ENCODE measurements at places on chromosomes 1 and 21. TPM values are rescaled to one million over a fixed set of nuclear protein-coding genes. Genes with fewer than 3 reads are reported as not detected.

- no peak for DNase-seq
Observed at GRCh38 chr1:170360601-170361000, 171.4 kb upstream of the GORAB start.

- DNase-seq, result no peak
Observed at GRCh38 chr1:169933984-169934725, 40.5 kb upstream of the SCYL3 start.

DNA sequence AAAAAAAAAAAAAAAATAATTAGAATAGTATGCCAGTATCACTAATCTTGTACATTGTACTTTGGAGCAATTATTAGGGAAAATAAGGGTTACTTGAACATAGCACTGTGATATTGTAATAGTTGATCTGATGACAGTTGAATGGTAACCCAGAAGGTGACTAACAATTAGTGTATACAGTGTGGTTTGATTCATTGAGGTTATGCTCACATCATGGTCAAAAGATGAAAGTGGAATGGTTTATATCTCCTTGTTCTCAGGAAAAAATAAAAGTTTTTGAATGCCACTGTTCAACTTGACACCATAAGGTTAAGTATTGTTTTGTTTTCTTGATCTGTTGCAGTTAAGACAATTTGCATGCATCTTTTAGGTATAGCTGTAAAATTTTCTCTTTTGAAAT lies 87.0 kb downstream of the GPR52 start:
- no peak for DNase-seq

- DNase-seq, result no peak
Observed at GRCh38 chr1:109761227-109762038, 2.3 kb downstream of the EPS8L3 start.

- no peak for DNase-seq
Observed at GRCh38 chr1:114610546-114611245, 29.3 kb upstream of the BCAS2 start.

GRCh38 chr1:5595531-5596170 lies 396.6 kb downstream of the NPHP4 start:
- no peak for DNase-seq

DNA sequence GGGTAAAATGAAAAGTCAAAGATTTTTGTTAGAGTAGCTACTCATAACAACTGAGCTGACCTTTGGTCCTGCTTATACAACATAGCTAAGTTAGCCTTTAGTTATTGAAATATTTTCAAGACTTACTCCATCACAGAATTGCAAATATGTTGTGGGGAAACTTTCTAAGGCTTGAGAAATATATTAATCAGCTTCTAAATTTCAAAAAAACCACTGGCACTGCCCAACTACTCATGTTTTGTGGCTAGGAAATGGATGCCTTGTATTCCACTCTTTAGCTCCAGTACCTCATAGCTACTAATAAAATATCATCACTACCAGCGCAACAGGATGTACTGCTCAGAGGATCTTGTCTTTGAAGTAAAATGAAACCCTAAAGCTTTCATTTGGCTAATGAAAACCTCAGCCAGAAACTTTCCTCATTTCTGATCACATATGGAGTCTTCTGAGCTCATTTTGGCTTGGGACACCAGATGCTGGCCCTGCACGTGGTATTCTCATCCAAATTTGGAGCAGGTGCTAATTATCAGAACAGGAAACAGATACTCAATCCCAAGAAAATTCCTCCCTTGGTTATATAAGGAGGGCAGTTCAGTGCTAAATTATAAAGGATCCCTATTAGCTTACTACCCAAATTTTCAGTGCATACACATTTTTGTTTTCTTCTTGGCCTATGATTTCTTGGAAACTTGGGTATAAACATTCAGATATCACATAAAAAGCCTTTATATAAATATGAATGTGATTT lies 690.7 kb downstream of the ADGRL2 start:
- no peak for DNase-seq

- DNase-seq, result no peak
Observed at GRCh38 chr1:91779548-91780021, 106.4 kb downstream of the TGFBR3 start.

DNA sequence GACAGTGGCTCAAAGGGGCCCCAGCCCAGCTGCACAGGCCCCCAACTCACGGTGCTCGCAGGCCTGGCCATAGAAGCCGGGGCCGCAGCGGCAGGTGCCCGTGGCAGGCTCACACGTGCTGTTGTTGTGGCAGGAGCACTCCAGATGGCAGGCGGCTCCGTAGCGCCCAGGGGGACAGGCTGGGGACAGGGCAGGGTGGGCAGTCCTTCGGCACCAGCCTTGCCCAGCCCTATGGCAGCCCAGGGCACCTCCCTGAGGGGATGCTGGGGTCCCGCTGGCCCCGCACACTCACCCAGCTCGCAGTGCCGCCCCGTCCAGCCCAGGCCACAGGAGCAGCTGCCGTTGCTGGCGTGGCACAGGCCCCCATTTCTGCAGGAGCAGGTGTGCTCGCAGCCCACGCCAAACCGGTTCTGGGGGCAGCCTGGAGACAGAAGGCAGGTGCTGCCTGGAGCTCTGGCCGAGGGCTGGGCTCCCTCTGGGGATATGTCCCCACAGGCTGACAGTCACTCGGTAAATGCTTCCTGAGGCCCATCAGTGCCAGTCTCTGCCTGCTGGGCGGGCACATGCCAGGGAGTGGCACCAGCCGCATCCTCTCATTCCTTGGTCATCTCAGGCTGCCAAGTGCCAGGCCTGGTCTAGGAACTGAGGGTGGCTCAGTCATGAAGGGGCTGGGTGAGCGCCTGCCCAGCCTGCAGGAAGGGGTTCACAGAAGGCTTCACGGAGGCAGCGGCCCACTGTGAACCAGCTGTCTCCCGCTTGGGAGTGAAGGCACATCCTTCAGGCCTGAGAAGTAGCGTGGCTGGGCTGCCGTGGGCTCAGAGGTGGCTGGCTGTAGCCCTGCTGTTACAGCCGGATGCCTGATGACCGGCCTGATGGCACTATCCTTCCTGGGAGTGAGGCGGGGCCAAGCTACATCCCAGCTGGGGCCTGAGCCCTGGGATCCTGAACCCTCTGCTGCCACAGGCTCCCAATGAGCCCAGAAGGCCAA lies 40.1 kb downstream of the ARHGEF16 start:
- no peak for DNase-seq

- DNase-seq, result no peak
Observed at GRCh38 chr1:168829876-168830275, 100.9 kb upstream of the DPT start.

DNA sequence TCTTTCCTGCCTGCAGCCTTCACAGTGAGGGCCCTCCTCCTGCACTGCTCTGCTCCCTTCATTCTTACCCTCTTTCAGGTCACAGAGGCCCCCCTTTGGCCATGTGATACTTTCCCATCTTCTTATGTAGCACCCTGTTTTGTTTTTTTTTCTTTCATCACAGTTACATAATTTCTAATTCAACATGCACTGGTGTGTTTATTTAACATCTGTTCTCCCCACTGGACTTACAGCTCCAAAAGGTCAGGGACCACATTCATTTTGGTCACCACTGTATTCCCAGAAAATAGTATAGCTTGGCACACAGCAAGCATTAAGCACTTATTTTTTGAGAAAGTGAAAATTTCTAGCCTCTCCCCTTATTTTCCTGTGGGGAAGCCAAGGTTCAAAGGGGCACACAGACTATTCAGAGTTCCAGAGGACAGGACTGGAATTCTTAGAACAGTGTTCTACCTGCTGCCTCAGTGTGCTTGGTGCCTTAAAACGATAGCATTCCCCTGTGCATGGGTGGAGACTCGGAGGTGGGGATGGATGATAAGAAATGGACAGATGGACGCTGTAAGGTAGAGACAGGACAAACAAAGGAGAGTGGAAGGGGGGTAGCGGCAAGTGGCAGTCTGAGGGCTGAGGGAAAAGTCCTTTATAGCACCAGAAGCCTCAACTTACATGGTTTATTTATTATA lies 5.3 kb downstream of the DENND2D start:
- DNase-seq, result no peak

- DNase-seq, result no peak
Observed at GRCh38 chr1:112564081-112564480, 54.9 kb downstream of the ST7L start.

DNA sequence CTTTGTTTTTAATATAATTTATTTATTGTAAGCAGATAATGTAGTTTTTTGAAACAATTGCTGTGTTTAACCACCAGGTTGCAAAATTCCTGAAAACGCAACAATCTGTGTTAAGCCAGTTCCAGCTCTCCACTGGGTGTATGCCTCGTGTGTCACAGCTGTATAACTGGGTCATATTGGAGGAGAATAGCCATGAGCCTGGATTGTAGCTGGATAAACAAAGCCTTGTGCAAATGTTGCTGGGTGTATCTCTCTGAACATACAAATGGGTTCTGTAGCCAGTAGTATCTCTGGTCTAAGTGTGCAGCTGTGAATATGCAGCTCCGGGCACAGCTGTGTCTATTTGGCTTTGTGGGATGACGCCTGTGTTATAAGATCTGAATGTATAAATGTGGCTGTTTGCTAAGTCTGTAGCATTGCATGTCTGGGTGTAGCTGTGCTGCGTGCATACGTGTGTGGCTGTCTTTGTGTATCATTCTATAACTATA lies 2.8 kb downstream of the TCEA3 start:
- DNase-seq, result no peak

DNA sequence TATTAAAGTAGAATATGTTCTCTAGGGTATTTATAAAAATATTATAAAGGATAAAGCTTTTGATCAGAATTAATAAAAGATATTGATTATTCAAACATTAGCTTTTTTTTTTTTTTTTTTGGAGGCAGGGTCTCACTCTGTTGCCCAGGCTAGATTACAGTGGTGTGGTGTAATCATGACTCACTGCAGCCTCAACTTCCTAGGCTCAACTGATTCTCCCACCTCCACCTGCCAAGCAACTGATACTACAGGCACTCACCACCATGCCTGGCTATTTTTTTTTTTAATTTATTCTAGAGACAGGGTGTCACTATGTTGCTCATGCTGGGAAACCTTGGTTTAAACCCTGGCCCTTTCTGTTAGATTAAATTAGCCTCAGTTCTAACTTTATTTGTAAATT lies 188.3 kb downstream of the CLEC20A start:
- DNase-seq, result no peak

GRCh38 chr1:35364741-35365140 lies 96.2 kb downstream of the ZMYM4 start:
- DNase-seq, result no peak

DNA sequence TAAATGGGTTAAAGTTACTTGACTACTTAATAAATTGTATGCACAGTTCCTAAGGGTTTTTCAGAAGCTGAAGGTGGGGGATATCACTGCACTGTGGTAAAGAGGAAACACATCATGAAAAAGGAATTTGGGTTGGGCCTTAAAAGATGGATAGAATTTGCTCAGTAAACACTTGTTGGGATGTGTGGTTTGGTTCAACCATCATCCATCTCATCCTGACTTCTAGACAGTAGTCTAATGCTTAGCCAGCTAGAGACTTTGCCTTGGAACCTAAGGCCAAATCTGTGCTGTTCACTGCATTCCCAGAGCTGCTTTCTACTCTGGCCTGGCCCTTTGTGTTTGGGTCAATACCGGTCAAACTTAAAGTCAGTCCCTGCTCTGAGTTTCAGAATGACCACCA lies 30.6 kb downstream of the LY9 start:
- no peak for DNase-seq

DNA sequence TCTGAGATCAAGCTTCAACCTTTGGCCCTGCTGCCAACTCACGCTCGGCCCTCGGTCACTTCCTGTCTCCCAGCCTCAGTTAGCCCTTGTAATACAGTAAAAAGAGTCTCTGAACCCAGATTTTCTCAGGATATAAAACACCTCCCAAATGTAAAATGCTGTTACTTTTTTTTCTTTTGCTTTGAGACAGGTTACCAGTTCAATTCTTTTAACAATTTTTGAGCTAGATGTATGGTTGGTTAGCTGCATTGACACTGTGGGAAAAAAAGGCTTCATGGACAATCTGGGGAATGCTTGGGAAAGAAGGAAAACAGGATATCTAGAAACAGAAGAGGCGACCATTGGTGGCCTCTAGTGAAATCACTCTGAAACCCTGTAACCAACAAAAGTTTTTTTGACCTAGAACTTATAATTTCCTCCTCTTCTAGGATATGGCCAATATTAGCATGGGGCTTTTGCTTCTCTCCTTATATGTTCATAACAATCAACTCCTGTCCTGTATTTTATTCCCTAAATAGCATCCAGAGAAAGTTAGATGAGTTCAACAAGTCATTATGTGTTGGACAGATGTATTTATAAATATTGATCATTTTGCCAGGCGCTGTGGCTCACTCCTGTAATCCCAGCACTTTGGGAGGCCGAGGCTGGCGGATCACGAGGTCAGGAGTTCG lies 1.3 kb downstream of the CMPK1 start:
- no peak for DNase-seq

GRCh38 chr1:20198918-20199317 lies 12.6 kb upstream of the PLA2G2C start:
- DNase-seq, result no peak

- no peak for DNase-seq
Observed at GRCh38 chr1:147236448-147236847, 6.0 kb upstream of the CHD1L start.

GRCh38 chr1:108878678-108879077 lies 1.9 kb downstream of the GPSM2 start:
- DNase-seq, result no peak

DNA sequence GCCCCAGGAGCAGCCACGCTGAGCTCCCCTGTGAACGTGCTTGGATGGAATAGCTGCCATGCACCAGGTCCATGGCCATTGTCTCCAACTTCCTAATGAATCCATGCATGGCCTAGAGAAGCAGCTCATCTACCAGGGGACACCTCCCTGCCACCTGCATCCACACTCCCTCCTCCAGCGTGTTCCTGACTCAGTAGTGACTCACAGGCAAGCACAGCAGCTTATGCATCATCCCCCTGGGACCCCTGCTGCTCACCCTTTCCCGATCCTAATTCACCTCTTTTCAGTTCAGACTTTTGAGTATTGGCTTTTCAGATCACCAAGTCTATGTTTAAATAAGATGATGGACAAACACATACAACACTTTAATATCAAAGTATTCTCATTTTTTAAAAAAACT lies 39.9 kb upstream of the TADA1 start:
- DNase-seq, result no peak

LAX1 gene
- total RNA-seq, result 0.14 TPM

PLA2G2D gene
- not detected for total RNA-seq

SLC19A2 gene
- total RNA-seq, result 23.6 TPM

DCST1 gene
- total RNA-seq, result not detected

SPRR2B gene
- not detected for total RNA-seq

SH2D5 gene
- total RNA-seq, result 0.27 TPM

EPHA10 gene
- not detected for total RNA-seq

LCE1A gene
- not detected for total RNA-seq

RPS6KC1 gene
- total RNA-seq, result 15.7 TPM

BSND gene
- total RNA-seq, result not detected

GOLT1A gene
- total RNA-seq, result not detected

Data from psoas muscle (tissue), 8 donors.